ENCODE measurements at places on chromosomes 5 and 9.

GRCh38 chr9:8156346-8156745 is 356.8 kb upstream of the DMAC1 start:
- DNase-seq, result no peak

DNA sequence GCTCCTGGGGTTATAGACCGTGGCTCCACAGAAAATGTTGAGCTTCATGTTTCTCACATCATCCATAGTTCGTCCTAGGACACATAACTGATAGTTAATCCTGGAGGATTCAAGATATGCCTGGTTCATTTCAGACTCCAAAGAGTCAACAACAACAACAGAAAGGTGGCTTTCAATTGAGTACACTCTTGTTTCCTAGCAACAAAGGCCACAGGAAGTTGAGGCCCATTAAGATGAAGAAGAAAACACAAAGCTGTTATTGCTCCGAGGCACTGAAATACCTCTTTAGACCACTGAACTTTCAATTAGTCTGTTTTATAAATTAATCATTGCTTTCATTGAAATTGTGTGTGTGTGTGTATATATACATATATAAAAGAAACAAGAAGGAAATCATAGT is 154.5 kb downstream of the YIPF5 start:
- DNase-seq, result no peak

DNA sequence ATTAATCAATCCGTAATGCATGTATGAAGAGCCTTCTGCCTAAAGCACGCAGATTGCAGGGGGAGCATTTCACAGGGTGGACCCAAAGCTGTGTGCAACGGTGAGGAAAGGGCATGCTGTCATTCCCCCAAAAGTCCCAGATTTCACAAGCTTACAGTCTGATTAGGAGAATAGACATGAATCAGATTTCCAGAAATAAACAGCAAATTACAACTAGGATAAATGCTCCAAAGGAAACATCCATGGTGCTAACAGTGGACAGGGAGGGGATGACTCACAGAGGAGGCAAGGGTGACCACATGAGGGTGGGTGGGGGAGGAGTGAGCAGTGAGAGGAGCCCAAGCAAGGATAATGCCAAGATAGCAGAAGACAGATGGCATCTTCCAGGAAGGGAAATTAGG is 258.4 kb upstream of the TAS2R1 start:
- DNase-seq, result no peak

DNA sequence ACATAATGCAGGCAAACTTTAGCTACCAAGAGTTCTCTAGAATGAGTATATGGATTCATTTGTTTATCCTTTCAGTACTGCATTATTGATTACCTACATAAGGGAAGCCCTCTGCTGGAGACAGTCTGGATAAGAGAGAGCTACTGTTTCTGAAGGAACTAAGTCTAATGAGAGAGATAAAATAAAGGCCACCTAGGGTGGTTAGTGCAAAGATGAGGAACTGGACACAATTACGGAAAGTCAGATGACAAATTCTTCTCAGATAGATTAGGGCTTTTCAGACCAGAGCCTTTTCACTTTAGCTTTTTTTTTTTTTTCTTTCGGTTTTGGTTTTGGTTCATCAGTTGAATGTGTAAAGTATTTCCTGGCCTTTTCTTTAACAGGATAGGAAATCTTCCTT is 31.3 kb downstream of the ISOC1 start:
- DNase-seq, result no peak

- DNase-seq, result no peak
These were observed 49.4 kb upstream of the LRRC19 start for GRCh38 chr9:27054841-27055240.

DNA sequence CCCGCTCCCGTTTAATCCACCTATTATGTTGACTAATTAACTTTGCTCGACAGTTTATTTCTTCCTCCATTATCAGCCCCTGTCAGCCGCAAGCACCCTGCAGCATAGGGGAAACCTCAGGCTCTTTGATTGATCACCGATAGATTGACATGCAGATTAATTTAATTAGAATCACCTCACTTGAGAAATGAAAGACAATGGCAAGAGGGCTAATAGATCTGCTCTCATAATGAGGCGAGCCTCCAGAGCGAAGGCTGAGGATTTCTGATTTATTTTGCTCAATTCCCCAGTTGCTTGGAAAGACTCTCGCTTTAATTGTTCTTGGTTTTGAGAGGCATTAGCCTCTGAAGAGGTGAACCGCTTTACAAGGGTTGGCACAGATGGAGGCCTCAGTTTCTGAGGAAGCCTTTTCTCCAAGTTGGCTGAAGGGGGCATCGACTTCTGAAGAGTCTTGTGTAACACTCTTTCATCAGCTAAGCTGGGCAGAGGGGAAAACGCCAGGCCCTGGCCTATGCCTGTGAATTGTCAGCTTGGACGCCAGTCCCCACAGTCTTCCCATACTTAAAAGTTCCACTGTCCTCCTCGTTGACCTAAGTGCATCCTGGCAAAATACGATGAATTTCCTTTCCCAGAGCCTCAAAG is 275.4 kb downstream of the EBF1 start:
- DNase-seq, result no peak

DNA sequence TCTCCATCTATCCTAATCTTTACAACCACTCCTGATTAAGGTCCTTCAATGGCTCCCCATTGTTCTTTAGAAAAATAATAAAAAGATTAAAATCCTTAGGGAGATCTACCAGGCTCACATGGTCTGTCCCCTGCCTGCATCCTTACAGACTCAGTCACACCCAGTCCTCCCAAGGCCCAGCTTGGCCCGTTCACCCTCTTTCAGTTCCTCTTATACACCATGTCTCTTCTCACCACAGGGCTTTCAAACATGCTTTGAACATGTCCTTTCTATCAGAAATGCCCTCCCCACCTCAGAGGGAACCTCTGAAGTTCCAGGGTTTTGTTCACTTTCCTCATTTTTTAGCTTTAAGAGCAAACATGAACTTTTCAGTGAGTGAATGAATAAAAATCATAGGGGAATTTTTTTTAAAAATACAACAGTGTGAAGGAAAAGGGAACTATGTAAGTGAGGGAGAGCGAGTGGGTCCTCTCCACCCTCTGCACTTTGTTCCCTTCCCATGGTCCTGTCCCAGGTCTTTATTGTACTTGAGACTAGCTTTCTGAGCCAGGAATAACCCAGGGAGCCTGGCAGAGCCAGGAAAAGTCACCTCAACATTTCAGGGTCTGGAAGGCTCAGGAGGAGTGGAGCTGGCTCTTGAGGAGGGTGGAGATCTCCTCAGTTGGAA is 55.3 kb downstream of the TRPC7 start:
- DNase-seq, result no peak

DNA sequence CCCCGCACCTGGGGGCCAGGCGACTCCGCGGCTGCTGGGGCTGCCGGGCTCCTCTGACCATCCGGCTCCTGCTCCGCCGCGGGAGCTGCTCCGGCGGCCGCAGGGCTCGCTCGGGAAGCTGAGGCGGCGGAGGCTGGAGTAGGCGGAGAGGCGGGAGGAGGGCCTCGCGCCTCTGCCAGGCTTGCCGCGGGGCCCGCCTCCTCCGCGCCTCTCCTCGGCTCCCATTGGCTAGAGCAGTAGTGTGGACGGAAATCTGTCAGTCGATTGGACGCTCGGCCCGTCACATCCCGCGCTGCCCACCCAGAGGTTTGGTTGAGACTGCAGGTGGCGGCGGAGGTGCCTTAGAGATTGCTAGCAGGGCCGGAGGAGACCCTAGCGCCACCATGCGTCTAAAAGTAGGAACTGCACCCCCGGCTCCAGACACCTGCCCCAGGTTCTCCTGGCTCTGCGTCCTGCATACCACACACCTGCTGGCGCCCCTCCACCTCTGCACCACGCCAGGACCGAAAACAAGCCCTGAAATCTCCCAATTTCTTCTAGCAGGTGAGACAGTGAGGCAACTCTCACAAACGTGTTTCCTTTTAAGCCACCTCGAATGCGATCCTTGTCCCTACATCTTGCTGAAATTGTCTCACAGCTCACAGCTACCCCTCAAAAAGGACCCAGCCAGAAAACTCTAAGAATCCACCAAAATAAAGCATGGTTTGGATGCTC is at the start of gene SCAI:
Gene SCAI, minus strand, starts transcription at position 152 of the 714 bp plus-strand sequence. Its CDS starts 91 bp downstream, at position 61.
- peak; percentile 97 for DNase-seq

Data from NCI-H1048 (cell line).